T1000 (cell line): ENCODE measurements at places on chromosomes 6 and 20.

- DNase-seq: no peak
These were observed 236.5 kb upstream of the KCNG1 start for GRCh38 chr20:51259455-51259854.

DNA sequence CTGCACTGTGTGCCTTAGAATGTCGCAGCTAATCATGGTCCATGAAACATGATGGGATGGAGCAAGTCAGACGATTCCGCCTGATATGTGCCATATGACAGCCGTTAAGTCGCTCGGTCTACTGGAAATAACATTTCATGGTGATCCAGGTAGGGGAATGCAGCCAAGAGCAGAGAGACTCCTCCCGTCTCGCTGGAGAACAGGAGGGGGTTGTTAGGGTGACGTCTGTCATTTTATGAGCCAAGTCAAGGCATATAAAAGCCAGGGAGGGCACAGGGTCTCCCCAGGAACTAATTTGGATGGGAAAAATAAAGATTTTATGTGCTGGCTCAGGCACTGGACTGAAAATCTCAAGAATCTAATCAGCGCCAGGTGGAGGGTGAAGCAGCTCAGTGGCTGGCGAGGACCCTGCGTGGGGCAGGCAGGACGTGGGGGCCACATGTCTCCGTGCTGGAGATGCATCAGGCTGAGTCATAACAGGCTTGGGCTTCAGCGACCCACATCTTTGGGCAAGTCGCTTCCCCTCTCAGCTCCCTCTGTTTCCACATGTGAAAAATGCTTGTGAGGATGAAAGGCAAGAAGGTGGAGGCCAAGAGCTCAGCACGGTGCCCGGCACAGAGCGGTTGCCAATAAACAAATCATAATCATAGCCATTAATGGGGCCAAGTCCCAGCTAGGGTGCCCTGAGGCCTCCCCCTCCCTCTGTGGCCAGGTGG is 234.6 kb downstream of the ANKRD60 start:
- DNase-seq: no peak

DNA sequence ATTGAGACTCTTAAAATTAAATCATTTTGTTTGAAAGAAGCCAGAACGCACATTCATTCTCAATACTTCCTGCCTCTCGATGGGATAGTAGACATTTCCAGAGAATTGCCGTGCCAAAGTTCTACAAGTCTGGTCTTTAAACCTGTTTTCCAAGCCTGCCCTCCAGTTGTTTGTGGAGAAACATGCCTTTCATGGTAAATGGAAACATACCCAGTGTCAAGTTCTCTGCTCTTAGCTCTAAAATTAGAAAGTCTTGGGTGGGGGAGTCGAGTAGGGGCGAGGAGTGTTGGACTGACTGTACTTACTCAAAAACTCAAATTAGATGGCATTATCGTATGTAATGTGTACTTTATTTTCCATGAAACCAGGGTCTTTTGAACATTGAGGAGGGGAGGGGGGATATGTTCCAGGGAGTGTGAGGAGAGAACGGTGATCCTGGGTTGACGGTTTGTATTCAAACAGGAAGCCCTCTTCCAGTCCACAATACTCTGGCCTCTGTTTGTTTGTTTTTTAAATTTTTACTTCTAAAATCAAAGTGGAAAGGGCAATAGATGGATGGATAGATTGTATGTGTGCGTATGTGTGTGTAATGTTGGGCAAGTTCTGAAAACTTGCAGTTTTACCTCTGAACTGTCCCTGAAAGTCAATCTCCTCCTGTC is 106.8 kb upstream of the ARMC2 start:
- DNase-seq: no peak

- no peak for DNase-seq
These were observed 95.3 kb downstream of the FOXO3 start for GRCh38 chr6:108655806-108656651.

DNA sequence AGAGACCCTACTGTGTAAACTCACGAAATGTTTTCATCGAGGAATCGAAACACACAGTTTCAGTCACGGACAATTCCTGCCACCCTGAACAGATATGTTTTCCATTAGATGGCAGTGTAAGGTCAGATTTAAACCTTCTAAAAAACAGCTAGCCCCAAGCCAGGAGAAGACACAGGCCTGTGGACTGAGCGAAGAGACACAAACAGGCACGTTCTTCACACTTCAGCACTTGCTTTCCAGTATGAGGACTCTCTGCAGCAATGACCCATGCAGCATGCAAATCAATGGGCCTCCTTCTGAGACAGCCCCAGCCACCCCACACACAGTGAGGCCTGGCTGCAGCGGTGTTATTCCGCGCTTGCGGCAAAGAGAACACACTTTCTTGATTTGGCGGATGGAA is 31.9 kb downstream of the HUS1B start:
- no peak for DNase-seq

DNA sequence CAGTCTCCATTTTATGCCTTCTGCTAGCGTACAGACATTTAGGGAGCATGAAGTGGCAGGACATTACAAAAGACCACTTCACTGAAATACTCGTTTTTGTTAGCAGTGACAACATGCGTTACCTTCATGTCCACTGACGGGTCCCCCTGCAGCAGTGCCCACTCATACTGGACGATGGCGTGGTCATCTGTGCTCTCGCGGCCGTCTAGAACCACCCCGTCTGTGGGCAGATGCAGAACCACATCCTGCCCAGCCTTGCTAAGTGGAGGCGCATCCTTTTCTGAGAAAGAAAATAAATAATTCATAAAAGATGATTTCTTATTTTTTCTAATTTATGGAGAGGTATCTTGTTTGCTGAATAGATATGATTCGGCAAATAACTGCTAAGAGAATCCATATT is 11.3 kb downstream of the LRP11 start:
- no peak for DNase-seq

GRCh38 chr6:29227235-29227634 is 56.5 kb downstream of the OR2J2 start:
- DNase-seq: no peak

DNA sequence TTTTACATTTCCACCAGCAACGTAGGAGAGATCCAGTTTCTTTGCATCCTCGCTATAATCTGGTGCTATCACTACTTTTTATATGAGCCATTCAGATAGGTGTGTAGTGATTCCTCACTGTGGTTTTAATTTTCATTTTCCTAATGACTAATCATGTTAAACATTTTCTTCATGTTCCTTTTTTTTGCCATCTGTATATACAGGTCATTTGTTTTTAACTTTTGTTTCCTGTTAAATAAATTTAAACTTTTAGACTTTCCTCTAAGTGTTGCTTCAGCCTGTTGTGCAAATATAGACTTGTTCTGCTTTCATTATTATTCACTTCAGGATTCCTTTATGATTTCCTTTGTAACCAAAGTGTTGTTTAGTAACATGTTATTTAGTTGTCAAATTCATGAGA is 697.4 kb downstream of the PTPRT start:
- no peak for DNase-seq

- DNase-seq: no peak
These were observed 46.4 kb upstream of the POU3F2 start for GRCh38 chr6:98787961-98788360.

DNA sequence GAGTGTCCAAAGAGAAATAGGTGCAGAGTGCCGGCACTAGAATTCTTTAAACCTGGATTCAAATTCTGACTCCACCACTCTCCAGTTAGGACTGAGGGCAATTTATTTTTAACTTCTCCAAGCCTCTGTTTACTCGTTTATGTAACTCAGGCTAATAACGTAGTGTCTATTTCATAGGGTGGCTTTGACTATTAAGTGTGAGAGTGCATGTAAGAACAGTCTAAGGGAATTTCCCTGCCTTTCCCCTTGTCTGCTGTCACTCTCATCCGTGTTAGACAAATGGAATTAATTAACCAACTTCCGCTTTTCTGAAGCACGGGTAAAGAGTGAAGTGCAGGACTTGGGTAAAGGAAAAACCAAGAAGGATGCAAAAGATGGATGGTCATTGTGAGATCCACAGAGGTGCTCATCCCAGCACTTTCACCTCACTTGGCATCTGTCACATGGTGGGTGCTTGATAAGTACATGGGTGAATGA is 4.1 kb upstream of the ZKSCAN8 start:
- no peak for DNase-seq

GRCh38 chr6:167311286-167311685 is 13.6 kb upstream of the TTLL2 start:
- no peak for DNase-seq

DNA sequence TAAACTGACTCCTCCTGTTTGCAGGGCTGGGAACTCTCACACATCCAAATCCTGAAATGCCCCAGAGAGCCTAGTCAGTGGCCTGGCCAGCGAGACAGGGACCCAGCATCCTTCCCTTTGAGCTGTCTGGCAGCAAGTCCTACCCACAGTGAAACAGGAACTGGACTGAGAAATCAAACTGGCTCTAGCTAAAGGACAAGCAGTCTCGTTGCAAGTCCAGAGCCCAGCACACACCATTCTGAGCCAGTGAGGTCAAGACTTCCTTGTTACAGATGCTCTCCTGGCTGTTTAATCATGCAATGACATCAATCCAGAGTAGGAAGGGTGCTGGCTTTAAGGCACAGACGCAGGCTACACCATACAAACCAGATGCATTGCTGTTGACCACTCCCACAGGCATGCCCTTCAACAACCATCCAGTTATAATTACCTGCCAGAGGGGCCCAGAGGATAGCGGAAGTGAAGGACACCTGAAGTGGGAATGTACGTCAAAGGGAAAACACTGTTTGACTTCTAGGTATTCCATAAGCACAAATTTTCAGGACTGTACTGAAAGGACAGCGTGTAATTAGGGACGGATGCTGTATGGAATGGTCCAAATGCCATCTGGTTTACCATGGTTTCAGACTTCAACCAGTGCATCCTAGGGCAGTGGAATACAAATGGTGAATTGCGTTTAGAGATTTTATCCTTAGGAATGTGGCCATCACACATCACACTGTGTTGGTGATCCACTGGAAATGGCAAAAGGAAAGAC is 114.4 kb downstream of the SLC23A2 start:
- DNase-seq: no peak

GRCh38 chr20:24993337-24994185 is 1.0 kb upstream of the APMAP start:
- DNase-seq: no peak

DNA sequence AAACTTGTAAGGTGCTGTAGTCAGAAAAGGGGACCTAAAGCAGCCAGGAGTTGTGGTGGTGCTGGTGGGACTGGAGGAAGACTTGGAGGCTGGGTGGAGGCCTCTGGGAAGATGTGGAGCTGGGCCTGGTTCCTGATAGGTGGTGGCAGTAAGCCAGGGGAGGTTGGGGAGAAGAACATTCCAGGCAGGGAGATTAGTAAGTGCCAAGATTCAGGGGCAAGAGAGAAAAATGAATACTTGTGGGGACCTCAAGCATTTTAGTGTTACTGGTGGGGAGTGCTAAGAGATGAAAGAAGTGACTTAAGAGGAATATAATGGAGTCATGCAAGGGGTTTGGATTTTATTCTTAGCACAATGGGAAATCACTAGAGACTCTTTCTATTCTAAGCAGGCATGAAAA is 79.0 kb upstream of the B3GAT2 start:
- DNase-seq: no peak

- DNase-seq: no peak
These were observed 48.9 kb upstream of the EZR start for GRCh38 chr6:158868122-158868480.
